Activated T-cell treated with anti-CD3 and anti-CD28 coated beads for 24 hours (primary cell): ENCODE measurements at places on chromosomes 3 and 15.

GRCh38 chr3:38313695-38314094 is 31.6 kb downstream of the SLC22A14 start:
- no peak for DNase-seq

GRCh38 chr3:21962456-21962855 is 211.4 kb upstream of the ZNF385D start:
- no peak for DNase-seq

DNA sequence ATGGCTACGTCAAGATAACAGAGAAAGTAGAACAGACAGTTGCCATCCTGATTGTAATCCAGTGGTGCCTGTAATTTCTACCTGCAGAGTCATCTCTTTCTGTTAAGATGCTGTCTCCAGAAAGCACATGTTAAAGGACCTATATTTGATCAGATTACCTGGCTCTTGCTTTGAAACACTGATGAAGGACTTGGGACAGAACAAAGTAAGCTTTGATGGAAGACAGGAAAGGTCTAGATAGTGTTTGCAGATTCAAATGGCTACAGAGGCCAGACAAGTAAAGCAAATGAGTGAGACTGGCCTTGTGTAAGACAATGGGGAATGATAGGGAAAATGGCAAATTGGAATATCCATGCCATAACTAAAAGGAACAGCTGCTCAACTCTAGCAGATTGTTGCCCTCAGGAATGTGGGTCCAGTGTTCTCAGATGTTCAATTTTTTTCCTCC is 1.8 kb upstream of the GSK3B start:
- DNase-seq = no peak

- DNase-seq = no peak
Measured at GRCh38 chr3:177565981-177566380, 368.7 kb upstream of the TBL1XR1 start.

- DNase-seq = no peak
Measured at GRCh38 chr3:174270841-174271240, 588.3 kb upstream of the NAALADL2 start.

DNA sequence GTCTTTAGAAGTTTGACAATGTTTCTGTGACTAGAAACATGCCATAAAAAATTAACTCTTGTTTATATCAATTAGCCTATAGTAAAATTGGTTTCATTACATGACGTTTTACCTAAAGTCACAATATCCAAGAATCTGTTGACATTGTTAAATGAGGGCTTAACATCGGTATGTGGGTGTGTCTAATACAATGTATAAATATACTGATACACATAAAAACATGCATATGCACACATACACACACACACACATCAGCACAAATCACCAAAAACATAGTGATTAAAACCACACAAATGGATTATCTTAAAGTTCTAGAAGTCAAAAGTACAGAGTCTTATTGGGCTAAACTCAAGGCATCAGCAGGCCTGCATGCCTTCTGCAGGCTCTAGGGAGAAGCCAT is 456.7 kb downstream of the NTRK3 start:
- no peak for DNase-seq

DNA sequence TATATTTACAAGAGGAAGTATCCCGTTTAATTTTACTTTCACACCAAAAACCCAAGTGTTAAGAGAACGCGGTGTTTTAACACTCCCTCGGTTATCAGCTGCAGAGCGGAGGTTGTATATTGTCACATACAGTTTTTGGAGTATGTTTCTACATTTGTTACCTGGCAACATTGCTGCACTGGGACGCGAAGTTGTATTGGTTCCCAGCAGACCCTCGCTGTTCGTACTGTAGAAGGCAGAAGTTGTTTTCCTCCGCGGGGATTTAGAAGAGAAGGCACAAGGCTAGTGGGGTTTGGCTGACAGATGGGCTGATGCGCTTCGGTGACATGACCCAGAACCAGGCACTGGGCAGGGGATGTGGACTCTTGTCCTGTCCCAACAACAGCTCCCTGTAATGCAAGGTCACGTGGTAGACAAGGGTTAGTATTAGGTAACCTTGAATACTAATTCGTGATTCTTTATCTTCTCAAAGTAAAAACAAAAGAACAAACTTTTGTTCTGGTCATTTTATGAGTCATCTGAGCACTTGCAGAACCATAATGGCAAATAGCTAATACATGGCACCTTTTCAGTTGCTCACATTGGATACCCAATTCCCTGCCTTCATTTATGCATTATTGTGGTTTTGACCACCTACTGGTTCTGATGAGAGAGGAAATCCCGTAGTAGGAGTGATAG is 230.4 kb upstream of the BHLHE40 start:
- DNase-seq = no peak
